Neuronal stem cell (in vitro differentiated cells): ENCODE measurements at places on chromosomes 5 and 9.
A peak's percentile ranks its signal among the peaks of the same experiment; 100 is the strongest.

DNA sequence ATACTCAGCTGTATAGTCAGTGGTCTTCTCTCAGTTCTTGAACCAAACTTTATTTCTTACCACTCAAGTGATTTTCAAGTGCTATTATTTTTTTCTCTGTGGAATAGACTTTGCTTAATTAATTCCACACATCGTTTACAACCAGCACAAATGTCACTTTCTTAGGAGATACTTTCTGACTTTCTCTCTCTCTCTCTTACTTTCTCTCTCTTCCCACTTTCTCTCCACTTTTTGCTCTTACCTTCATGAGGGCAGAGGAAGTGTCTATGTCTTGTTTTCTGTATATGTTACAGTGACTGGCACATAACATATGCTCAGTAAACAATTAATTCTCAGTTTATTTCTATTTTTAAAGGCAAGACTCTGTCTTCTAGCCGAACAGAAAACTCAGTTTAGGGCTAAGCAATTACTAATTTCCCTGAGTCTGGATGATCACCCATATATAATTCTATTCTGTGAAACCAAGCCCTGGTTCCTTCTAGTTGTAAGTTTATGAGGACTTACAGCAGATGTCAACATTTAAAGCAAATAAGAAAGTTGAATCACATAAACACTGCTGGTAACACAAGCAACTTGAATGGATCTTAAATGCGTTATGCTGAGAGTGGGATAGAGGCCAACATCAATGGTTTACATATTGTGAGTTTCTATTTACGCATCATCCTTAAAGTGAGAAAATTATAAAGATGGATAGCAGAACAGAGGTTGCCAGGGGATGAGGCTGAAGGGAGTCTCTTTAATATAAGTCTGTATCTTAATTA lies 791.4 kb downstream of the MTRR start:
- no peak for DNase-seq

- DNase-seq: no peak
Observed at GRCh38 chr5:177064500-177065277, 22.0 kb upstream of the FGFR4 start.

DNA sequence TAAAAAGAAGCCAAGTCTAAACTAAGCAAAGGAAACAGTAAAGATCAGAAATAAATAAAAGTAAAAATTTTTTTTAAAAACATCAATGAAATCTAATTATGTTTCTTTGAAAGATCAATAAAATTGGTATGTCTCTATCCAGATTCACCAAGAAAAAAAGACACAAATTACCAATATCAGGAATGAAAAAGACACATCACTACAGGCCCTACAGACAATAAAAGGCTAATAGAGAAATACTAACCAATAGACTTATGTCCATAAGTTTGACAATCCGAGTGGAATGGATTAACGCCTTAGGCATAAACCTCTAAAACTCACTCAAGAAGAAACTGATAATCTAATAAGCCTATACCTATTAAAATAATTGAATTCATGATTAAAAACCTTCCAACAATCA lies 12.4 kb downstream of the BRD3OS start:
- DNase-seq: no peak

GRCh38 chr5:1004461-1005248 lies 3.9 kb upstream of the NKD2 start:
- DNase-seq: peak; percentile 56

- DNase-seq: no peak
Observed at GRCh38 chr9:34575862-34576596, 13.5 kb downstream of the CNTFR start.

DNA sequence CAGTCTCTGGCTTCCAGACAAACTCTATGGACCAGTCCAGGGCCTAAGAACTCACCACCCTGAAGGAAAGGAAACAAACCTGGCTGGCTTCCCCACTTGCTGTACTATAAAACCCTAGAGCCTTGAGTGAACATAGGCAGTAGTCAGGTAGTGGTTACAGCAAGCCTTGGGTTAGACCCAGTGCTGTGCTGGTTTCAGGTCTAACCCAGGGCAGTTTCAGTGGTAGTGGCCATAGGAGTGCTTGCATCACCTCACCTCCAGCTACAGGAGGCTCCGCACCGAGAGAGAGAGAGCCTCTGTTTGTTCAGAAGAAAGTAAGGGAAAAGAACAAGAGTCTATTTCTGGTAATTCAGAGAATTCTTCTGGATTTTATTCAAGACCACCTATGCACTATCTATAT lies 714.1 kb upstream of the CDH10 start:
- no peak for DNase-seq

DNA sequence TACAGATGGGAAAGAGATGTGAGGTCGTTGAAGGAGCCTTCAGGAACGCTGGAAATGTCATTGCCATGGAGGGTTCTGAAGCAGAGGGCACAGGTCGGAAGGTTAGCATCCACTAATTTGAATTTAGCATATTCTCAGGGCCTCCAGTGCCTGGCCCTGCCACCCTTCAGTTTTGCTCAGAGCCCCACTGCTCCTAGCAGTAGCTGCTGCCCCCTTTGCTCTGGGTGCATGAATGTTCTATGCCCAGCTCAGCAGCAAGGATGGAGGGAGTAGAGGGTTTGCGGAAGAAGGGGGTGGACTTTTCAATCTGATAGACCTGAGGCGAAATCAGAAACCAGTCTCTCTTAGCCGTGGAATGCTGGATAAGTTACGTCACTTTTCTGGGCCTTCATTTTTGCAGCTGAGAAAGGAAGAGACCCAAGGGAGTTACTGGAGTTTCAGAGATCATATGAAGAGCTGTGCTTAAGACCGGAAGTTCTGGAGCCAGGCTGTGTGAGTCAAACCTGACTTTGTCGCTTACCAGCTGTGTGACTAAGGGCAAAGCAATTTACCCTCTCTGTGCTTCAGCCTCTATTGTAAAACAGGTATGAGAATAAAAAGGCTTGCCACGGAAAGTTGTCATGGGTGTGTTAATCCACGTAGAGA lies 133.2 kb upstream of the PANK3 start:
- no peak for DNase-seq

- no peak for DNase-seq
Observed at GRCh38 chr9:96524764-96525163, 74.8 kb downstream of the HABP4 start.

- no peak for DNase-seq
Observed at GRCh38 chr5:152072091-152072490, 147.4 kb upstream of the GLRA1 start.

DNA sequence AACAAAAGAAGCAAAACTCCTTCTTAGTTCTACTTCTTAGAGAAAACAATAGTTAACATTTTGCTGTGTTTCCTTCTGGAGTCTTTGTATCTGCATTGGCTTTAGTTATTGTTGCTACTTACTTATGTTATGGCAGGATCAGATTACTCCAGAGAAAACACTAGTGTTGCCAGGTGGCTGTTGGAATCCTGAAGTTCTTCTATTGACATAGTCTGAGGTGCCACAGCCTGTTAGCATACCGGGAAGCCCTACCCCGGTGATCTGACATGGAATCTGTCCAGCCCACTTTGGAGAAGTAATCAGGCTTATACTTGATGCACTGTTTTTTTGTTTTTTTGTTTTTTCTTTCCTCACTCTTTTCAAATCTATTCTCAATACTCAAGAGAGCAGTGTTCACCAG lies 68.5 kb upstream of the CEP78 start:
- no peak for DNase-seq

DNA sequence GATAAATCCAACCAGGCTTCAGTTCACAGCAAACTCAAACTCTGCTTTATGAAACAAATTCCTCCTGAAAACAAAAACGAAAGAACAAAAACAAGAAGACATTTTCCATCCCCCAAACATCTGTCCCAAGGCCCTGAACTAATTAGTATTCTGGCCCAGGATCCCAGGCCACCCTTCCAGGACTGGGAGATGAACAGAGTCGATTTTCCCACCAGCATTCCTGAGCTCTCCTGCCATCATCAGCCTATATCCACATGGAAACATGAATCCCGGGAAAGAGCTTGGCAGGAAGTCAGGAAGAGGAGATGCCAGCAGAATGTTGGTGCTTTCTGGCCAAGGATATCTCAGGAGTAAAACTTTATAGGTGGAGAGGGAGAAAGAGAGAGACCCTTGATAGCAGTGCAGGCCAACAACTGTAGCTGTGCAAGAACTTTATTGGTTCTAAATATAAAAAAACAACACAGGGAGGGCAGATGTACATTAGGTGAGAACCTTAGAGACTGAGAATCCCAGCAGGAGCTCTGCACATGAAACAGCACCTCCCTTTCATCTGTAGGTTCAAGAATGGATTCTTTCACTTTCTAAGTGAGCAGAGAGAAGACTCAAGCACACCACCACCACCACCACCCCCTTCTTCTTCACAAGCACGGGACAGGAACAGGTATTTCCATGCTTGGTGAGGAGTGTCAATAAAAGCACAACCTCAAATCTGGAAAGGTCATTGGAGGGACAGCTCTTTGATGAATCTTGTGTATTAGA lies 190.7 kb upstream of the TAS2R1 start:
- DNase-seq: no peak

GRCh38 chr9:100445161-100445902 lies 18.4 kb downstream of the MSANTD3 start:
- no peak for DNase-seq

DNA sequence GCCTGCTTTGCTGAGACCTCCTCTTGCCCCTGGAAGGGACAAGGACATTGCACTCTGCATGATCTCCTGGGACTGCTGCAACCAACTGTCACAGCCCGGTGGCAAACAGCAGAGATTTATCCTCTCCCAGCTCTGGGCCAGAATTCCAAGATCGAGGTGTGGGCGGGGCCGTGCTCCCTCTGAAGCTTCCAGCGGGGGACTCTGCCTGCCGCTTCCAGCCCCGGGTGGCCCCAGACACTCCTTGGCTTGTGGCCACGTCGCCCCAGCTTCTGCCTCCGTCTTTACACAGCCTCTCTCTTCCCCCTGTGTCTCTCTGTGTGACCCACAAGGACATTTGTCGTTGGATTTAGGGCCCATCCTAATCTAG lies 67.1 kb downstream of the COL5A1 start:
- DNase-seq: no peak
